ENCODE measurements at places on chromosomes 5 and 9.

DNA sequence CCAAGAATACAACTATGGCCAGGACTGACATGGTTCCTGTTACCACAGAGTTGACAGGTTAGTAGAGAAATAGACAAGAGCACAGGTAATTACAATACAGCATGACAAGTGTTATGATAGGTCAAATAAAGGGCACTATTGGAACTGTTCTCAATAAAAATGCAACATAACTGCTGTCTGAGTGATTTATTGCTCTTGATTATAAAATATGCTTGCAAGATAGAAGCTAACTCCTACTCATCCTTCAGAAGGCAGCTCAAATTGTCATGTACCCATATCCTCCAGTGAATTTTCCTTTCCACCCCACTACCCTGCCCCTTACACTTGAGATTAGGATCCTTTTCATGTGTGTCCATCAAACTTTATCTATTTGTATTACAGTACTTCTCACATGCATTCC lies 35.1 kb upstream of the ATG10 start:
- no peak for DNase-seq

GRCh38 chr5:79333852-79334557 lies 98.1 kb downstream of the JMY start:
- no peak for DNase-seq

DNA sequence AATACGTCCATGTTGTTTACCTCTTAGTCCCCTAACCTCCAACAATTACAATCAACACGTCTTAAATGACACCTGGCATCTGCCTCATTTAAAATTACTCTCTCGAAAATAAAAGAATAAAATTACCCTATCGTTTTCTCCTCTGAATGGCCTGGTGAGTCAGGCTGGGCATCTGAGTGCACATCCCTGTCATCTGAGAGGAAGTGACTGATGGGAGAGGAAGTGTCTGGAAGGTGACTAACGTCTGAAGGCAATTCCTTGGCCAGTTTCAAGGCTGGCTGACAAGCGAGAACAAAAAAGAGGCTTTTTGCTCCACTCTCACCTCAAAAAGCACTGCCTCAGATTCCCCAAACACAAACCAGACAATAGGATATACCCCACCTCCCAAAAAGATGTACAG lies 57.7 kb downstream of the MAPKAP1 start:
- no peak for DNase-seq

GRCh38 chr5:131064669-131065371 lies 100.2 kb downstream of the HINT1 start:
- DNase-seq, result no peak

GRCh38 chr9:129247285-129248153 lies 69.5 kb upstream of the IER5L start:
- no peak for DNase-seq

GRCh38 chr5:50445296-50445949 lies 4.3 kb upstream of the EMB start:
- no peak for DNase-seq

DNA sequence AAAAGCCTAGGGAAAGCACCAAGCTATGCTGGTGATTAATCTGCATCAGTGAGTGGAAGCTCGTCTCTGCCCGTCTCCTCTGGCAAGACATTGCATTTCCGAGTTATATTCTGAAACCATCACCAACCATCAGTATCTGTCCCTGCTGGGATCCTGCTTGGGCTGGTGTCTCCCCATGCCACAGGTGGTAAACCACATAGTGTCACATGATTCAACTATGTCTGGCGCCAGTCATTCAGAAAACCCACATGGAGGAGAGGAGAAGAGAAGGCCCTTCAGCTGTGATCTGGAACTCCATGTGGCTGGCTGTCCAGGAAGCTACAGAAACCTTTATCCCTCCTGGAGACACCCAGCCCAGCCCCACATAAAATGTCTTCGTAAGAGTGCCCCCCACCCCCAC lies 4.8 kb downstream of the IL9 start:
- DNase-seq, result no peak

DNA sequence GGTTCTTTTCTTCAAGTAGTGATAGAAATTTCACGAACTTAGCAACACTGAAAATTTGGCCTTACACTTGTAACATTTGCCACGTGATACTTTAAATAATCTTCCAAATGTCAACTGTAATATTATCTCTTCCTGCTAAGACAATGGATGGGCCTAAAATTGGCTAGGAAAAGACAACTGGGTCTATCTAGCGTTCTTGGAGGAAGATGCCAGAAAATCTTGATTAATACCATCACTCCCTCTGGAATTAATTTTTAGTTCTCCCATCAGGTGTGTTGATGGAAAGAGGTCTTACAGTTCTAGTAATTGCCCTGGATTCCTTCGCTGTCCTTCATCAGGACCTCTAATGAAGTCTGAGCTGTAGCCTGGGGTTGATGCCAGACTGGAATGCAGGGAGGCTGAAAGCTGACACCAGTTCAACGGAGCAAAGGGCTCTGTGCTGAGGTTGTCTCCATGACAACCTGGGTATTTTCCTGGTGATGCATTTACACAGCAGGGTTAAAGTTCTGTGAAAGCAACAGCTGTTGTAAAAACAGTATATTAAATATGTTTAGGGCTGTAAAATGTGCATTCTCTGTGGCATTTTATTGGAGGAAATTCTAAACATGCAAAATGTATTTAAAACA lies 92.3 kb downstream of the GAS1 start:
- peak; percentile 82 for DNase-seq

DNA sequence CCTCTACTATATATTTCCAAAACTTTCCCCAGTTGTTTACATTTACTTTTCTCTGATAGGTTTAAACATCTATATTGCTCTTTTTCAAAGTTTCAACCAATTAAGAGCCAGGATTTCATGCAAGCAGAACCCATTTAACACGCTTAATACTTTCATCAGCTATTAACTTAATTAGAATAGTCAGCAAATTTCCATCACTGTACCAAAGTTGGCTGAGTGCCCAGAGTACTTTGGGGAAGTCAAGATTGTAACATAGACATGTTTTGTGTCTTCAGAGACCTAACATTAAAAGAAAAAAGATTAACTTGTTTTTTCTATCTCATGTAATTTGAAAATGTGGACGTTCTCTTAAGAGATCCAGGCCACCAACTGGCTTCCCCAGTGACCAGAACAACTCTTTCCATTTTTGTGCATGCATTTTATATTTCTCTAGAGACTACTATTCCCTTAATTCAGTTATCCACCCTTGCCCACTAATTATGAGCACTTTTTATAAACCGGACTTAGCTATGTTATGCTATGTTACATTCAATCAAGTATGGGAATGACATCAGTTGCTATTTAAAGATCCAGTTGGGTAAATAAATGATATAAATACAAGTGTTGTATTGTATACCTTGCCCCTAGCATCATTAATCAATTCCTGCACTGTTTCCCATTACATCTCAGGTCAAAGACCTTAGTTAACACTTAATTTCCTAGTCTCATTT lies 478.1 kb upstream of the NMUR2 start:
- no peak for DNase-seq

DNA sequence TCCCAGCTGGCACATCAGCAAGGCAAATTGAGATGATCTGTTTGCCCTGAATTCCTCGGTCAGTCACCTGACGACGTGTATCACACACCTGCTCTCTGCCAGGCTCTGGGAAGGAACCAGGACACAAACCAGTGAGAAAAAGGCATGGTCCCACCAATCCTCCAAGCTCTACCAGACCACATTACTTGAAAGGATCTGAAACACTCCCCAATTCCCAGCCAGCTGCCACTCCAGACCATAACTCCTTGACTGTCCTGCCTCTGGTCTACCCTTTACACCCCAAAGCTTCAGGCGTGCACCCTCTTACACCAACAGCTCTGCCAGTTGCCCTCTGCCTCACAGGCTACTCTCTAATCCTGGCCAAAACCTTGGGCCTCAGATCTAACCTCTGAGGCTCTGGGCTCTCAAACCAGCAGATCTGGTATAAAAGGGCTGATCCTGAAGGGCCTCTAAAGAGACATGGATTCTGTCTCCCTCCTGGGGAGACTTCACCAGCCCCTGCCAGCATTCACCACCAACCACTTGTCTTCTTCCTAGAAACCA lies 6.8 kb downstream of the MGAT1 start:
- DNase-seq, result no peak

Measured in fibroblast of skin of left biceps (primary cell).